ENCODE measurements at places on chromosomes 7 and 10.

GRCh38 chr7:33673029-33673700, 232.2 kb upstream of the BMPER start:
- DNase-seq: no peak

DNA sequence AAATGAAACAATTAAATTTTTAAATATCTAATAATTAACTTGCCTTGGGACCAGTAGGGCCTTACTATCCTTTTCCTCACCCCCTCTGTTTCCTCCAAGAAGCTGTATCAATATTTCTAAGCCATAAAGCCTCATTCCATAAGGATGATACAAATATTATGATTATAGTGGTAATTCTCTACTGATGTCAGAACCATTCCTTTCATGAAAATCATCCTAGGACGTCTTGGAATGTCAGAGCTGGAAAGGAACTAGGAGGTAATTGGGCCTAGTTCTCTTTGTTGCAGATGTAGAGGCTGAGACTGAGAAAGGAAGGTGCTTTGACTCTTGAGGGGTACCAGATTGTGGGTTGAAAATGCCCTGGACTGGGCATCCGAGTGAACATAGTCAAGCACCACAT, 766.7 kb upstream of the GHITM start:
- DNase-seq: no peak

DNA sequence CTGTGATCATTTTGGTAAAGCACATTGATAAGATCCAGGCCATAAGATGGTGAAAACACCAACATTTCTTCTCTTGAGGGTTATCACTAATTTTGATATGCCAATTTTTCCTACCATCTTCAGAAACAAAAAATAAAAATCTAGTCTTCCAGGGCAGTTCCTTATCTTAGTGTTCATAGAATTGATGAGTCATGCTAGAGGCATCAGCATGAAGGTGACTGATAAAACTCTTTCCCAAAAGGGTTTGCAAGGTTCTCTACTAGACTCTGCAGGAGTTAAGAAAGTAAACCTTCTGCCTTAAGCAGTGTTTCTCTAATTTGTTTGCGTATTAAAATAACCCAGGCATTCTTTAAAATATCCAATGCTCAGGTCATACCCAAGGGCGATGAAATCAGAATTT, 483.1 kb upstream of the CNTNAP2 start:
- no peak for DNase-seq

DNA sequence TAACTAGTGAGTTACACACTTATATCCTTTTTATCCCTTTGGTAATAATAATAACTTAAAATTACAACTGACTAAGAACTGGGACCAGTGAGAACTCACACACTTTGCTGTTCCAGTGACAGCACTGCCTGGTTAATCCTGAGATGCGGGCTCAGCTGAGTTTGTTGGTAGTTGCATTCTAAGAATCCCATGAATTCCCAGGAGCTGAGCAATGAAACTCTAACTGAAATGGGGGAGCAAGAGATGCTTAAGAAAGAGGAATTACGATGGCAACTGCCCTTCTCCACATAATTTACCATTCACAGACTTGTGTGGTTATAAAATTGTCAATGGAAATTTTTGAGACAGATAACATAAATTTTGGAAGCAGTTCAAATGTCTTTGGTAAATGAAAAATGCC, 659.4 kb downstream of the MAGI2 start:
- DNase-seq: no peak

- peak; percentile 28 for DNase-seq
Measured at GRCh38 chr7:22110227-22110839, 164.6 kb upstream of the CDCA7L start.

DNA sequence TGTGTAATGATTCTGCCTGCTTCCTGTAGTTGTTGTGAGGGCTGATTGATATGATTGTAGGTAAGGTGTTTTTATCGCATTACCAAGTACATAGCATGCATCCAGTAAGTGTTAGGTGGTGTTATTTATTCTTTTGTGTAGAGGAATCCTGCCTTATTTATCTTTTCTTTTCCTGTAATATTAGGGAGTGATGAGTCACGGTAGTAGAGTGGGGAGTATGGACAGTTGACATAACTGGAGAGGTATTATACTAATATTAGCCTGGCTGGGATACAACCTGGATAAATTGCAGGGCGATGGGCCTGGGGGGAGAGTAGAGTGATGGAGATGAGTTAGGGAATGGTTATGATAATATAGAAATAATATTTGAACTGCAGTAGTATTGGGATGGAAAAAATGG, 9.8 kb downstream of the SDK1 start:
- no peak for DNase-seq

DNA sequence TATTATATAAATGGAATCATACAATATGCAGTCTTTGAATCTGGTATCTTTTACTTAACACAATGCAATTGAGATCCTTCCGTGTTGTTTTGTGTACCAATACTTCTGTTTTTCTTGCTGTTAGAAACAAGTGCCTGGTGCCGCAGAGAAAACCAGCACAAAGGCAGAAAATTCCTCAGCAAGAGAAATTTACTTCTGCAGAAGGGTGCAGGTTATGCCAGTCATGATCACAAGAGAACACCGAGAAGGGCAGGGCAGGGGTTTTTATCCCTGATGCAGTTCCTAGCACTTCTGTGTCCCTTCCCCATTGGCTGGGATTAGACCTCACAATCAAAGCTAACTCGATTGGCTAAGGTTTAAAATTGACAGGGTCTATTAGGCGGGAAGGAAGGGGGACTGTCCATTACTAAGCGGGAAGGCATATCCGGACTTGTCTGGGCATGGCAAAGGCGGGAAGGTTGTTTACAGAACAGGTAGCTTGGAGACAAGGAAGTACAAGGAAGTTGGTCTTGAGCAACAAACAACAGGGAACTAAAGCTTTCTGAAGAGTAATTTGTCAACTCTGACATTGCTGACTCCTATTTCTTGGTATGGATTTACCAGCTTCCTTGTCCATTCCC, 2.4 kb upstream of the ZNF33B start:
- no peak for DNase-seq

GRCh38 chr10:106043863-106044262, 1120.6 kb downstream of the SORCS1 start:
- no peak for DNase-seq

DNA sequence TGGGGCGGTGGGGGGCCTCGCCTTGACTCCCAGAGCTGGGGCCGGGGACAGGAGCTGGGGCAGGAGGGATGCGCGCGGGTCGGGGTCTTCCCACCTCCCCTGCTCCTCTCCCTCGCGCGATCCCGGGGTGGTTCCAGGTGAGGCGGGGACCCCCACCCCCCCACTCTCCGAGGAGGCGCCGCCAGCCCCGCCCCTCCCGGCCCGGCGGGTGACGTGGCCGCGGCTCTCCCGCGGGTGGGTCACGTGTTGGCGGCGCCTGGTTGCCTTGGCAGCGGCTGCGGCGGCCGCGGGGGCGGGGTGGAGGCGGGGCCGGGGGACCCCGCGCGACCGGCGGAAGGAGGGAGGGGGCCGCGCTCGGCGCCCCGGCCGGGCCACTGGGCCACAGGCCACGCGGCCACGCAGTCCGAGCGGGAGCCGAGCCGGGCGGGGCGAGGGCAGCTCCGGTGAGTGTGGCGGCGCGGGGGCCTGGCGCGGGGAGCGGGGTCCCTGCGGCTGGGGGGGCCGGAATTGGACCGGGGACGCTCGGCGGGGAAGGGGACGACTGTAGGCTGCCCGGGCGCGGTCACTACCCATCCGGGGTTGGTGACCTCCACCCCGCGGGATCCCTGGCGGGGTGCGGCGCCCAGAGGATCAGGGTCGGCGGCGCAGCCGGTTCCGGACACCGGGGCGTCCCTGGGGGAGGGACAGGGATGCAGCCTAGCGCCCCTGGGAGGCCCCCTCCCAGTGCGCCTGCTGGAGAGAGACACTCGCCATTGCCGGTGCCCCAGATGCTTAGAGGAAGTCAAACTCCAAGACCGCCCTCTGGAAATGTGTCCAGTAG, at the start of gene ORAI2:
Gene ORAI2 (plus strand): TSS at position 357 of the 820 bp plus-strand sequence. CDS start 5,382 bp downstream, outside the sequence.
- DNase-seq: peak; percentile 6

GRCh38 chr7:29622335-29623265, 59.0 kb downstream of the PRR15 start:
- peak; percentile 60 for DNase-seq

- DNase-seq: no peak
Measured at GRCh38 chr7:2663121-2663886, 24.7 kb upstream of the AMZ1 start.

DNA sequence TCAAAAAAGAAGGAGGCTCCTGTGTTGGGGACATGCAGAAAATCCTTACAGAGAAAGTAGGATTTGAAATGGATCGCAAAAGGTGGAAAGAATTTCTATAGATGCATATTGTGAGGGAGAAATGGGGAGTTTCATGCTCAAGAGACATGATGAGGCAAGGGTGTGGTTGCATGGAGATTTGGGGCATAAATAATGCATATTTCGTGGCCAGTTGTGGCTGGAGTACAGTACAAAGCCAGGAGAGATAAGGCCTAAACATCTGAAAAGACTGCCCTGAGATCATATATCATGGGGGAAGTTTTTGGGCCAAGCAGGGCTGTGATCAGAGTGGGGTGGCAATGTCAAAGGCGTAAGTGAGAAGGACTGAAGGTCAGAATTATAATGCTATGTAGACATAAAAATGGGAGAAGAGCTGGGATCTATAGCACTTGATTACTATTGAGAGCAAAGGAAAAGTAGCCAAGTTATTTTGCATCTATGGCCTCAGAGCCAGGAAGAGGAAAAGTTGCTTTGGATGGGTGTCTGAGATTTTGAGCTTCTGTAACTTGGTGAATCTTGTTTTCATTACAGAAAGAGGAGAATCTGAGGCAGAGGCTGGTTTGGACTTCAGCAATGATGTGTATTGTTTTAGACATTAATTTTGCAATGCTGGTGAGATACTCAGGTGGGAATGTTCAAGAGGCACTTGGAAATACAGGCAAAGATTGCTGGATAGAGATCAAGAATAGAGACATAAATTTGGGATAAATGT, 166.6 kb downstream of the INHBA start:
- DNase-seq: no peak

DNA sequence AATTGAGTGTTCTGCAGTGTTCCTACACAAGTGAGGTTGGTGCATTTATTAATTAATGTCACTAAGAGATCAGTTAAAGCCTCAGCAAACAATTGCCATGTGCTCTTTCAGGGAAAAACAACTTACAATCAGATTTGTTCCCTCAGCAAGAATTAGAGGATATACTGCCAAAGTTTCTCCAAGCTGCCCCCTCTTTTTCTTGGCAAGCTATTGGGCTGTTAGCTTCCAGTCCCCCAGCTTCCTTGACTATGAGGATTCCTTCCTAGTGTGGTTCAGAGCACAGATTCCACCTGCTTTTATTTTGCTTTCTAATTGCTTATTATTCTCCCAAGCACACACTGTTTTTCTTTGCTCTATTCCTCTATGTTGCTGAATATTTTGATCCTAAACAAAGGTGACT, 112.7 kb downstream of the RBM20 start:
- no peak for DNase-seq

DNA sequence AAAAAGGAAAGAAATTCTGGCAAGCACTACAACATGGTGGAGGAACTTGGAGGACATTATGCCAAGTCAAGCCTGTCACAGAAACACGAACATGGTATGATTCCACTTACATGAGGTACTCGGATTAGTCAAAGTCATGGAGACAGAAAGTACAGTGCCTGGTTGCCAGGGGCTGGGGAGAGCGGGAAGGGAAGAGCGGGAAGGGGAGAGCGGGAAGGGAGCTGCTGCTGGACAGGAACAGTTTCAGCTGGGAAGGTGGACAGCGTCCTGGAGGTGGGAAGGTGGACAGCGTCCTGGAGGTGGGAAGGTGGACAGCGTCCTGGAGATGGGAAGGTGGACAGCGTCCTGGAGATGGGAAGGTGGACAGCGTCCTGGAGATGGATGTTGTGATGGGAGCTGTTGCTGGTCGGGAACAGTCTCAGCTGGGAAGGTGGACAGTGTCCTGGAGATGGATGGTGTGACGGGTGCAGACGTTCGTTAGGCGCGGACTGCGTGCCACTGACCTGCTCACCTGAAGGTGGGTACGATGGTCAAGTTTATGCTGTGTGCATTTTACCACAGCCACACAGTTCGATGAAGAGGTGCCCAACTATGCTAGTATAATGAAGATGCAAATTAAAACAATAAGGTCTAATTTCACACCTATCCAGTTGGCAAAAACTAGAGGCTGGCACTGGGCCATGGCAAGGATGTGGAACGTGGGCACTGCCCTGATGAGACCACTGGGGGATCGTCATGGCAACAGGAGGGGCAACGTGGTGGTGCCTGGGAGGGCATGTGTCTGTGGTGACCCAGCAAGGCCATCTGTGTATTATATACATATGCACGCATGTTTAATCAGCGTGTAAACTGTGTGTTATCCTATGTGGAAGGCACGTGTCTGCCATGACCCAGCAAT, 103.8 kb downstream of the NKX6-2 start:
- DNase-seq: no peak

DNA sequence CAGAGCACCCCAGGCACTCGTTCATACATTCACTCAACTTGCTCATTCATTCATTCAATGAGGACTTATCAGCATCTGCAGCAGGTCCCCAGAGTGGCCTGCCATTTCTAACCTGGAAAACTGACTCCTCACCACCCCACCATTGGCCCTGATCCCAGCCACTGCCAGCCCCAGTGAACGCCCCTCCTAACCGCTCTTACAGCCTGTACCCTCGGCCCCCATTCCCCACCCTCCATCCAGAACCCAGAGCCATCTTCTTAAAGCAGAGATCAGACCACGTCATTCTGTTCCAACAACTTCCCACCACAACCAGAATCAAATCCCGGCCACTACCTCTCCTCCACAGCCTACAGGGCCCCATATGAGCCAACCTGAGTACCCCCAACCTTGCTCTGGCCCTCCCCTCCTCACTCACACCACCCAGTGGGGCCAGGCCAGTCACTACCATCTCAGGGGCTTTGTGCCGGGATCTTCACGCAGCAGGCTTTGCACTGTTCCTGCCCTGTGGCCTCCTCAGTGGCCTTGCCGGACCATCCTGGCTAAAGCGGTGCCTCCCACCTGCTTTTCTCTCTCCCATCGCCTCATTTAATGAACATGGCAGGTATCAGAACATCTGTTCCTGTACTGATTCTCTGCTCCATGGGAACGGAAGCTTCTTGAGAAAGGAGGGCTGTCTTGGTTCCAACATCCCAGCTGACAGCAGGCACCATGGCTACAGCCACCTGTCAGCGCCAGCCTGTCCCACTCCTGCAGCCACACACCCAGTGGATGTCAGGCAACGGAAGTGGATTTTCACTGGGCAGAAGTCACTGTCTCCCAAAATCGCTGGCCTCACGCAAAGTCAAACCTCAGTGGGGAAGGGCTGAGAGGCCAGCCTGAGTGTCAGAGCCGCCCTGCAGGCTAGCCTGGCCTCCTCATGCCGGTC, 45.4 kb downstream of the FAM53B start:
- no peak for DNase-seq

- DNase-seq: no peak
Measured at GRCh38 chr10:109882251-109883057, 40.9 kb downstream of the XPNPEP1 start.

DNA sequence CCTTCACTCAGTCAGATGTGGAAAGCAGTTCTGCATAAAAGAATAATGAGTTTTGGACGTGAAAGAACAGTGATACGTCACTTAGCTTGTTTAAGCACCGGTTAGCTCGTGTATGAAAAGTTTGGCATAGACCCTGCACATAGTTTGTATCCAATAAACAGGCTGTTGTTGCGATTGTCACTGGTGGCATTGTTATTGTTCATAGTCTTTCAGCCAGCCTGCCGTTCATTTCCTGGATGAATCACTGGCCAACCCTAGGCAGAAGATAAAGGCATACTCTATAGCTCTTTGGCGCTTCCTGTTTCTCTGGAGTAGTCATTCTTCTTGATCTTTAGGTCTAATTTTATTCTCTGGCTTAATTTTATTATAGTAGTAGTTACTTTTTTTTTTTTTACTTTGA, 57.8 kb upstream of the ANKRD30A start:
- DNase-seq: no peak

GRCh38 chr10:29598851-29599311, 35.9 kb downstream of the SVIL start:
- no peak for DNase-seq

- DNase-seq: no peak
Measured at GRCh38 chr7:98396768-98397167, 4.1 kb downstream of the BAIAP2L1 start.

All from NCI-H446 (cell line).